ENCODE measurements at places on chromosomes 16 and 17.
A peak's percentile ranks its signal among the peaks of the same experiment; 100 is the strongest.

DNA sequence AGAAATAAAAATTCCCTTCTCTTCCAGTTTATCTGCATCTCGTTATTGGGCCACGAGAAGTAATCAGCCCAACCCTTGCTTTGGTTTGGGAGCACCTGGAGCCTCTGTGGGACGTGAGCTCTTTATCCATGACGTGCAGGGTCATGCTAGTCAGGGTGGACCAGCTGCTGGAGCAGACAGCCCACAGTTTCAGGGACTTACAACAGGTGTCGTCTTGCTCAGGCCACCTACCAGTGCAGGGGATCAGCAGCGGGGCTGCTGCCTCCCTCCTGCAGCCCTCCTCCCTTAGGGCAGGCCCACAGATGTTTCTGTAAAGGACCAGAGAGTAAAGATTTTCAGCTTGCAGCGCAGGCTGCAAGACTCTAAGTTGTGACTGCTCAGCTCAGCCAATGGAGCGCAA is 16.9 kb downstream of the ADAD2 start:
- no peak for DNase-seq

- no peak for DNase-seq
These were observed 6.5 kb downstream of the ADAT1 start for GRCh38 chr16:75616521-75617010.

GRCh38 chr17:67421869-67422273 is 44.8 kb downstream of the PITPNC1 start:
- peak; percentile 56 for DNase-seq

- no peak for DNase-seq
These were observed 3.6 kb downstream of the BORCS6 start for GRCh38 chr17:8186446-8186786.

DNA sequence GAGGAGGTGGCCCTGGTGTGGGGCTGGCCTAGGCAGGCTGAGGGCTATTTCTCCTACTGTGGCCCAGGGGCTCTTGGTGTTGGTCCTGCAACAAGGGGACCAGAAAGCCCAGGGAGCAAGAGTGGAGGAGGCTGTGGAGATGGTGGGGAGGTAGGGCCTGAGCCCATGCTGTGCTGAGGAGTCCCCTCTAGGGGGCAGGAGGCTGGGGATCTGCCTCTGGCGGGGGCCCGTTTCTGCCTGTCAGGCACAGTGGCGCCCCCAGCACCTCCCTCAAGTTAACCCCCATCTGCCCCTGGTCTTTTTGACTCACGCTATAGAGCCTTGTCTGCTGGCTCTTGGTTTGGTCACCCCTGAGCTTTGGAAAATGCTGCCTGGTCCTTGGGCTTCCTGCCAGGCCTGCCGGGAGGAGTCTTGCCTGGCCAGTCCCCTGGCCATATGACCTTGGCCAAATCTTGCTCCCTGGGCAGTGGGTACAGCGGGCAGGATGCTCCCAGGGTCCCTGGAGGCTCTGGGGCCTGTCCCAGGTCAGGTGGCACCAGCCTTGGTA is 5.9 kb downstream of the BAIAP2 start:
- peak; percentile 39 for DNase-seq

DNA sequence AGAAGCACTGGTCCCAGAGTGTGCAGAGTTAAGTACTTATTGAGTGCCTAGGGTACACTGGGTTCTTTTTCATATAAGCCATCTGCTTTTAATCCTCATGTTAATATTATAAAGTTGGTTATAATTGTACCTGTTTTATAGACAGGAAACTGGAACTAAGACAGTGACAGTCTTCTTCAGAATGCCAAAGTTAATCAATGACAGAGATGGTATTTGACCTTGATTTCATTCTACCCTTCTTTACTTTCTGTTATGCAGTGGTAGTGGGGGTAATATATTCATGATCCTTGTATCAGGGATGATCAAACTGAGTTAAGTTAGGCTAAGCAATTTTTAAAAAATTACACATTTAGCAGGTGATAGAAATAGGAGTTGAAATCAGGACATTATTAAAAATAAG is 108.6 kb upstream of the GOT2 start:
- DNase-seq = no peak

DNA sequence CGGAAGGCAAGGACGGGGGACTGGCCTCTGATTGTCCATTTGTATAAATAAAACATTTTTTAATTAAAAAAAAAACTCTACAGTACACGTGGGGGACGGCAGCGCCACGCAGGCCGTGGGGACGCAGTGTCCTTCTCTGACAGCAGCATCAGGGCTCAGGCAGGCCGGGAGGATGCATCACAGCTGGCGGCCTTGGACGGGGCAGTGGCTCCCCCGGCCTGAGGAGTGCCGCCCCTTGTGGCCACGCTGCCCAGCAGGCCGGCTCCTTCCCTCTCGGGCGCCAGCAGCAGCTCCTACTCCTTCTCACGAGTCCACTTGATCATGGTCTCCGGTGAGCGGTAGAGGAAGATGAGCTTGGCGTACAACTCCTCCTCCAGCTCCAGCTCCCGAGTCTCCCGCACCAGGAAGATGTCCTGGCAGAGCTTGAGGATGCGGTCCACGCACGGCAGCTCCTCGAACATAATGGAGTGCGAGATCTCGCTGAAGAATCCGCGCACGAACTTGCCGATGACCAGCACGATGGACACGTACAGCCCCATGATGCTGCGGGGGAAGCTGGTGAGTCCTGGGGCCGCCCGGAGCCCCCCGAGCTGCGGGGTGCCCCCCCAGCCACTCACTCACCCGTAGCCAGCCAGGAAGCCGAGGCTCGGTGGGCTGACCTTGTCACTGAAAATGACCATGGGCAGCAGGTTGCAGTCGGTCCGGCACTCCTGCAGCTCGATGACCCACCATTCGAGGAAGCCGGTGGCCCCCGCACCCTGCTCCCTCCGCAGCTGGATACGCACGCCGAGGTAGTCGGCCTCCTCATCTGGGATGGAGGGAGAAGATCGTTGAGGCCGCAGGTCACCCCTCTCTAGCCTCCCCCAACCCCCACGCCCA is 9.2 kb downstream of the CTU2 start:
- no peak for DNase-seq

DNA sequence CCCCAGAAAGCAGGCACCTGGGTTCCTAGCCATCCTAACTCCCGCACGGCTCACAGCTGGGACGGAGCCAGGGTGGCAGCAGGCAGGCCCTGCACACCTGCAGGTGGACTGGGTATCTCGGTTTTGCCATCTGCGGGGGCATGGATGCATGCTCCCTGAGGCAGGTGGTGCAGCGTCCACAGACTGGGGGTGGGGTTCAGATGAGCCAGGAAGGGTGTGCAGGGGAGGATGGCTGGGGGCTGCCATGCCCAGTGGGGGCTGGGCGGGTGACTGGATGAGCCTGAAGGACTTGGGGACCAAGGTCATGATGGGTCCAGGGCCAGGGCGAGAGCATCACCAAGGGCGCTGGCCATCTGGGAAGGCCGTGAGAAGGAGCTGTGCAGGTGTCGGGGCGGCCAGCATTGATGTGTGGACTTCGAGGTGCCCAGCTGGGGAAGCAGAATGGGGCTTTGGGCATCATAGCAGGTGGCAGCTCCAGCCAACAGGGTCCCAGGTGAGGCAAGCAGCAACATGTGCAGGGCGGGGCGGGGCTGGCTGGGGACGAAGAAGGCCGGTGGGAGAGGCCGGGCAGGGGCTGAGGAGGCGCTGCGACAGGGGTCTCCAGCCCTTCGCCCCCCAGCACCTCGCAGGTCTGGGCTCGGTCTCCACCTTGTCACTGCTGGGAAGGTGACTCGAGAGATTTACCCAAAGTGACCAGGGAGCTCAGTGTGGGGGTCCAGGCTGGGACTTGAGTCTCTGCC is 41.0 kb upstream of the ZNF469 start:
- no peak for DNase-seq

DNA sequence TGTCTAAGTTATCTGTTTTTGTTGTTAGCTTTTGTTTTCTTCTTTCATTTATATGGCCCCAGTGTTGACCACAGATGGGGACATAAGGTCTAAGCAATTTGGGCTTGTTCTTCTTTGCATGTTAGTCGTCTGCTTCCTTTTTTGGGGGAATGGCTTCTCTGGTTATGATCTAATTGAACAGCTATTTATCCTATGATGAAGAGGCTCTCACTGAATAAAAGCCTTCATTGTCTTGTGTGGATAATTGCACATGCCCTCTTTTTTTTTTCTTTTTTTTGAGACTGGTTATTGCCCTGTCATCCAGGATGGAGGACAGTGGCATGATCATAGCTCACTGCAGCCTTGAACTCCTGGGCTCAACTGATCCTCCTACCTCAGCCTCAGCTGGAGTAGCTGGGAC is 13.7 kb downstream of the SMARCE1 start:
- DNase-seq = no peak

DNA sequence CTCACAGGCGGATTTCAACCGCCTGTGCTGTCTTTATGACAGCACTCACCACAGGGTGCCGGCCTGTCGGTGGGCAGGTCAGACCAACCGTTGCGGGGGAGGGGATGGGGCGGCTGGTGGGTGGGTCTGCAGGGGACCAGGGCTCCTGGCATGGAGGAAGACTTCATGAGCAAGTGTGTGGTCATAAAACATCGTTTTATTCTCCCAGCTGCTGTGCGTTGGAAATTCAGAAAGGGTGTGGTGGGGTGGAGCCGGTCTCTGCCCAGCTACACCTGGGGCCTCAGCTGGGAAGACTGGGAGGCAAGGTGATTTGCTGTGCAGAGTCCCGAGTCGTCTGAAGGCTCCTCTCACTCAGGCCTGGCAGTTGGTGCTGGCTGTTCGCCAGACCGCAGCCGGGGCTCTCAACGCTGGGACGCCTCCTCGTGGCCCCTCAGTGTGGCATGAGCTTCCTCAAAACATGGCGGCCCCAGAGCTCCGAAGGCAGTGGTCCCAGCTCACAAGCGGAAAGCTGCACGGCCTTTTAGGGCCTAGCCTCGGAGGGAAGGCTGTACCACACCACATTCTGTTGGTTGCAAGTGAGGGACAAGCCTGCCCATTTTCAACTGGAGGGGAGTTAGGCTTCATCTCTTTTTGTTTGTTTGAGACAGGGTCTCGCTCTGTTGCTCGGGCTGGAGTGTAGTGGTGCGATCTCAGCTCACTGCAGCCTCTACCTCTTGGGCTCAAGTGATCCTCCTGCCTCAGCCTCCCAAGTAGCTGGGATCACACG is 45.8 kb upstream of the GSE1 start:
- DNase-seq = no peak

GRCh38 chr17:66337268-66337667 is 34.9 kb downstream of the PRKCA start:
- DNase-seq = no peak

DNA sequence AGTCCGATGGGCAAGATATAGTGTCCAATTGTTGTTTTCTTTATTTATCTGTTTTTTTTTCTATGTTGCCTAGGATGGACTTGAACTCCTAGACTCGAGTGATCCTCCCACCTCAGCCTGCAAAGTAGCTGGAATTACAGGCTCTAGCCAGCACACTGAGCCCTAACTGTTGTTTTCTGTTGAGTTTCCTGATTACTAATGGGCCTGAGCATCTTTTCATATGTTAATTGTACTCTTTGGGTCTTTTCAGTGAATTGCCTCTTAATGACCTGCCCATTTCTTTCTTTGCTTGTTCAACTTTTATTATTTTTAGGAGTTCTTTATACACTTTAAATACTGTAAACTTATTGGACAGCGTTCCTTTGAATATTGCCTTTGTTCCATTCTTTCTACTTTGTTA is 213.0 kb downstream of the HS3ST3B1 start:
- no peak for DNase-seq

GRCh38 chr16:85862476-85863383 is 36.2 kb upstream of the IRF8 start:
- DNase-seq = no peak

GRCh38 chr16:58154345-58154744 is 25.2 kb upstream of the CFAP20 start:
- no peak for DNase-seq

DNA sequence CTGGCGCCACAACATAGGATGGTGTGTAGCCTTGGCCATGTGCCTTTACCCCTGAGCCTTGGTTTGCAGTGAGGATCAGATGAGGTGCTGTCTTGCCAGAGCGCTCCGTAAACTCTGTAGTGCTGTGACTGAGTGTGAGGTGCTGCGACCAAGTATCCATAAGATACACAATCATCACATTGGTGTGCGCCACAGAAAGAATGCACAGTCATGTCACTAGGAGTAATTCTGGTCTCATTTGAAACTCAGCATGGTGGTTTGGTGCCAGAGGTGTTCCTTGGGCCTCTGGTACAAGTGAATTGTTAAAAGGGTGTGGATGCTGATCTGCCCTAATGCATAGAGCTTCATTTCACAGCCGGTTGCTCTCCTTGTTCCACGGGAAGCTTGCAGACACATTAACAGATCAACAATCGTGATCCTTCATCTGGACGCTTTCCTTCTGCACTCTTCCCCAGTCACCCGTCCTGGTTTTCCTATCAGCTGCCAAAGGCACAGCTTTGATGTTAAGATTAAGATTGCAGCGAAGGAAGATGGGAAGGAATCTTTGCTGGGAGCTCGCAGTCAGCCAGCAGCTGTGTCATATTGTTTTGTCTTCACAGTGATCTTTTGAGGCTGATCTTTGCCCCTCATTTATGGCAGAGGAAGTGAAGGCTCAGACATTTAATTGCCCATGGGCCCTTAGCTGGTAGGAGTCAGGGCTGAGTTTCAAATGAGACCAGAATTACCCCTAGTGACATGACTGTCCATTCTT is 79.1 kb downstream of the KSR1 start:
- no peak for DNase-seq

- DNase-seq = peak; percentile 52
These were observed 8.9 kb downstream of the OR4D1 start for GRCh38 chr17:58156839-58157803.

- no peak for DNase-seq
These were observed 17.4 kb downstream of the DRC7 start for GRCh38 chr16:57711993-57712392.

GRCh38 chr17:49050611-49051010 is 53.4 kb downstream of the IGF2BP1 start:
- no peak for DNase-seq

- no peak for DNase-seq
These were observed 15.7 kb downstream of the GJD3 start for GRCh38 chr17:40348562-40349476.

DNA sequence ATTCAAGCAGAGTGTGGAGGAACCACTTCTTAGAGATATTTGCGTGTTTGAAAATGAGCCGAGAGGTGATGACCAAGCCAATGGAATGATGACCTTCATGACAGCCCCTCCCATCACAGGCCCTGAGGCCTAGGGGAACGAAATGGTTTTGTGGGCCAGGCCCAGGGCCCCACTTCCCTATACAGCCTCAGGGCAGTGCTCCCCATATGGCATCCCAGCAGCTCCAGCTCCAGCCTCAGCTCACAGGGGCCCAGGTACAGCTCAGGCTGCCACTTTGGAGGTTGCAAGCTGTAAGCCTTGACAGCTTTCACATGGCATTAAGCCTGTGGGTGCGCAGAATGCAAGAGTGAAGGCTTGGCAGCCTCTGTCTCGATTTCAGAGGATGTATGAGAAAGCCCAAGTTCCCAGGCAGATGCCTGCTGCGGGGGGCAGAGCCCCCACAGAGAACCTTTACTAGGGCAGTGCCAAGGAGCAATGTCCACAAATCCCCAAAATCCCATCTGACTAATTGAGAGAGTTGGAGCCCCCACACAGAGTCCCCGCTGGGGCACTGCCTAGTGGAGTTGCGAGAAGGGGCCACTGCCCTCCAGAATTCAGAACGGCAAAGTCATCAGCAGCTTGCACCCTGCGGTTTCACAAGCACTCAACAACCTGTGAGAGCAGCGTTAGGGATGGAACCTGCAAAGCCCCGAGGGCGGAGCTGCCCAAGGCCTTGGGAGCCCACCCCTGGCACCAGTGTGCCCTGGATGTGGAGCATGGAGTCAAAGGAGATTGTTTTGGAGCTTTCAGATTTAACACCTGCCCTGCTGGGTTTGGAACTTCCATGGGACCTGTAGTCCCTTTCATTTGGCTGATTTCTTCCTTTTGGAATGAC is 21.2 kb downstream of the CHMP6 start:
- DNase-seq = no peak

GRCh38 chr17:83056583-83057396 is 22.6 kb upstream of the METRNL start:
- DNase-seq = no peak
